Activated T-helper 2 cell treated with anti-CD3 and anti-CD28 coated beads, Interferon-gamma antibody, Interleukin-2, Interleukin-4, amounts not matched to agents 10 μg/mL and 5 μg/mL and 100 μg/mL, durations not matched to agents 14 hours and 24 hours and 36 hours (primary cell): ENCODE measurements at places on chromosomes 3 and 15. TPM values are rescaled to one million over a fixed set of nuclear protein-coding genes. Genes with fewer than 3 reads are reported as not detected.

DNA sequence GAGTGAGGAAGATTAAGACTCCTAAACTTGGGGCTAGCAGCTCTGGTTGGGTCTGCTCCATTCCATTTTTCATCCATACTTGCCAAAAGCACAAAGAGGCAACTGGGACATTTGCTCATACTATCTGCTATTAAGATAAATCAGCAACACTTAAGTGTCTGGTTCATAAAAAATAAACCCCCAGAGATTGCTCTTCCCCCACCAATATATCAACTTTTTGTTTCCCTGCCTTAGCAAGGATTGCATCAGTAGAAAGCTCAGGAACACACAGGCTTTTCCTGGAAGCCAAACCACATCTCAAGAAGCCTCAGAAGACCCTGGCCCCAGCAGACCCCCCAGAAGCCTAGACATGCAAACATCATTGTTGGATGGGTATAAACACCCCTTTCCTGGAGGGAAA lies 232.4 kb upstream of the WNT5A start:
- DNase-seq: no peak
- no peak overlapping the region for H3K27ac ChIP-seq
- H3K4me1 ChIP-seq: no peaks in the 10 kb centered on the region
- H3K27me3 ChIP-seq: no peaks in the 10 kb centered on the region

DNA sequence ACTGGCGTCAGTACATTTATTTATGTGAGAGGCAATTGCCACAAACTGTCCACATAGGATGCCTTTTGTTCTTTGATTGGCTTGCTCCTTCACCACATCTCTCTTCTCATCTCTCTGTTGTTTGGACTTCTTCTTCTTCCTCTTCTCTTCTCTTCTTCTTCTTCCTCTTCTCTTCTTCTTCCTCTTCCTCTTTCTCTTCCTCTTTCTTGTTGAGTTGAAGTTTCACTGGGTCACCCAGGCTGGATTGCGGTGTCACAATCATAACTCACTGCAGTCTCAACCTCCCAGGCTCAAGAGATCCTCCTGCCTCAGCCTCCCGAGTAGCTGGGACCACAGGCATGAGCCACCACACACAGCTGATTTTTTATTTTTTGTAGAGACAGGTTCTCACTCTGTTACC lies 67.7 kb upstream of the GSK3B start:
- H3K4me1 ChIP-seq: no peaks in the 10 kb centered on the region
- peaks cover 13% of the 10 kb centered on the region for H3K27me3 ChIP-seq
- DNase-seq: no peak
- H3K4me3 ChIP-seq: no peak overlapping the region
- H3K27ac ChIP-seq: no peak overlapping the region
- H3K36me3 ChIP-seq: no peaks in the 10 kb centered on the region

GRCh38 chr15:27059610-27060202 lies 88.7 kb downstream of the GABRG3 start:
- H3K27me3 ChIP-seq: no peaks in the 10 kb centered on the region
- H3K4me1 ChIP-seq: no peaks in the 10 kb centered on the region
- H3K36me3 ChIP-seq: no peaks in the 10 kb centered on the region
- H3K27ac ChIP-seq: no peak overlapping the region

GRCh38 chr15:81274931-81275707 lies 48.8 kb downstream of the STARD5 start:
- no peaks in the 10 kb centered on the region for H3K27me3 ChIP-seq
- H3K36me3 ChIP-seq: peaks cover 13% of the 10 kb centered on the region
- no peak overlapping the region for H3K4me3 ChIP-seq
- H3K4me1 ChIP-seq: peaks cover 20% of the 10 kb centered on the region

DNA sequence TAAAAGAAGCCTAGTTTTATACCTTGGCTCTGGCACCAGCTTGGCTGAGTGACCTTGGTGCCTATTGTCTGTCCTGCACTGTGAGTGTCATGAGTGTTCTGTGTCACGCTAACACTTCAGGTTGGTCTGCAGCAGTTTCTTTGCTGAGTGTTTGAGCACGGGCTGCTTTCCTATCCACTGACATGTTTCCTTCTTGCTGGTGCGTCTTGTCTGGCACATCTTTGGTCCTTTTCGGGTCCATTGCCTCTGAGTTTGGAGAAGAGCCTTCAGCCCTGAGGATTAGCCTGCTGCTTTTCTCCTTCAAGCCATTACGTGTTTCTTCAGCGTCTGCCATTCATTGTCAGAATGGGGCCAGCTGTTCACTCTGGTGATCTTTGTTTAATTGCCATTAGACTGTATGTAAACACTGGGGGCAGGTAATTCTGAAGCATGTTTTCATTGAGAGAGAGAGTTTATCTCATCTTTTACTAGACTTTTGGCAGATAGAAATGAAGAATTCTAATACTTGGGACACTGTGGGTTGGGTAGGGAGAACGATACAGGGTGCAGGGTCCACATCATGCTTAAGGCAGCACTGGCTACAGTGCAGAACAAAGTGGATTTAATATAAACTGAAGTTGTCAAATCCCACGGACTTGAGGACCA lies 55.5 kb downstream of the LRRC28 start:
- H3K4me1 ChIP-seq: peaks cover 2% of the 10 kb centered on the region
- H3K27ac ChIP-seq: no peak overlapping the region
- no peaks in the 10 kb centered on the region for H3K27me3 ChIP-seq
- DNase-seq: no peak
- no peak overlapping the region for H3K4me3 ChIP-seq

Gene MKRN3
- total RNA-seq: 1.0 and 1.9 TPM in 2 replicates

Gene SSR3
- total RNA-seq: 193 and 197 TPM in 2 replicates

Gene RYR3
- 0.05 TPM in 1 of 2 replicates, not detected in the other for total RNA-seq

Gene MNS1
- total RNA-seq: 0.14 and 1.1 TPM in 2 replicates

Gene C3orf22
- total RNA-seq: not detected in 2 replicates
